ENCODE measurements at places on chromosomes 6 and 20.

GRCh38 chr6:105259913-105260889 is 80.4 kb upstream of the POPDC3 start:
- DNase-seq: no peak

DNA sequence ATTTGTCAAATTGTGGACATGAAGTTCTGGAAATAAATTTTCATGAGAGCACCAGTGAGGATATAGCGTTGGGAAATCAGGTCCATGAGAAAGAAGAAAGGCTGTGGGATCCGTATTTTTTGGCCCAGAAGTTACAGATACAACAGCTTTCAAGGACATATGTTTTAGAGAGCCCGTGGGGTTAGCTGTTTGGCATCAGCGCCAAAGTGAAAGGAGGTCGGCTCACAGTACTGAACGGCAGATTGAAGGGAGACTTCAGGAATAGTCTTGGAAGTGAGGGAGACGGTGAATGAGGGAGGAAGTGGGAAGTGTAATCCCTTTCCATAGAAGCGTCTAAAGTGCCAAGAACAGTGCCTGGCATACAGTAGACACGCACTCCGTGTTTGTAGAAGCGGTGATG is 31.8 kb downstream of the ZDHHC14 start:
- no peak for DNase-seq

- DNase-seq: no peak
Observed at GRCh38 chr6:85472744-85473143, 22.9 kb downstream of the NT5E start.

DNA sequence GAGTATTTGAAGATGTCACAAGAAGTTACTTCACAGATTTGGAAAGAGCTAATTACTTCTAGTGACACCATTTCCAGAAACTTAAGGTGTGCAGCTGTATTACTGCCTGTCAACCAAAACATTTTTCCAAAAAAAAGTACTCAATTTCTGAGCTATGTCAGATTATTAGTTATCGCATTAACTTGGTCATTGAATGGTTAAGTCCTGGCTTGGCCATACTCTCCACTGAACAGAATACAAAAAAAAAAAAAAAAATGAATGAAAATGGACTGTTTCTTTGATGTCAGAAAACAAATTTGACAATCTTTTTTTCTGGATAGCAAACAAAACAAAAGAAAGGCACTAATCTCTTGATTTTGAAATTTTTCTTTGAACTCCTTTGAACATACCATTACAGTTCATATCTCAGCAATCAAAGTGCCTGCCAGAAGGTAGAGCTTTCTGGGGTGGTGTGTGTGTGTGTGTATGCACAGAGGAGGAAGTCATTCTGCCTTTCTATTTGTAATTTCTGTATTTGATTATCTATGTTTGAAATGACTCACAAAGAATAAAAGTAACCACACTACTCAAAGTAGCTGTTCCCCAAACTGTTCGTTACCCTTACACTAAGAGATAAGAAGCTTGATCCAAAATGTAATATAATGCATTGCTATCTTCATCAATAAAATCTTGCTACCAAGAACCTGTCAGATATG is 210.8 kb upstream of the FUT9 start:
- DNase-seq: no peak

- no peak for DNase-seq
Observed at GRCh38 chr6:40733290-40733689, 146.1 kb upstream of the LRFN2 start.

GRCh38 chr20:61940491-61940890 is 125.2 kb downstream of the TAF4 start:
- no peak for DNase-seq

- no peak for DNase-seq
Observed at GRCh38 chr6:47663462-47664216, 34.7 kb upstream of the ADGRF4 start.

- DNase-seq: no peak
Observed at GRCh38 chr6:166955121-166955864, 1.1 kb downstream of the RNASET2 start.

DNA sequence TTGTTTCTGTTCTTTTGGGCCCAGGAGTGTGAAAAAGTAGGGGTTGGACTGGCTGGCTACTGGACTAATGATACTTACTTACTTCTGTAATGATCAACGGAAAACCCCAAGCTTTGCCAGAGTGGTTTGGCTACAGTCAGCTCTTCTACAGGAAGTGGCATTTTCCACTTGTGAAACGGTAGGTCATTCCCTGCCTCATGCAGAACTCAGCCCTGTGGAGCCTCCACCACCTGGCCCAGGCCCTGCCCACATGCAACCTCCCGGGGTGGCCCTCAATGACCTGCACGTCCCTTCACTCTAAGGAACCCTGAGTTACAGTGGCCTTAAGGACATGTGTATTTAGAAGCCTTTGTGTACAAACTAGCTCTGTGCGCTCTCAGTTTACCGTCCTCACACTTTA is 140.4 kb downstream of the DTNBP1 start:
- DNase-seq: no peak

- DNase-seq: no peak
Observed at GRCh38 chr6:142716097-142716496, 228.9 kb downstream of the HIVEP2 start.

DNA sequence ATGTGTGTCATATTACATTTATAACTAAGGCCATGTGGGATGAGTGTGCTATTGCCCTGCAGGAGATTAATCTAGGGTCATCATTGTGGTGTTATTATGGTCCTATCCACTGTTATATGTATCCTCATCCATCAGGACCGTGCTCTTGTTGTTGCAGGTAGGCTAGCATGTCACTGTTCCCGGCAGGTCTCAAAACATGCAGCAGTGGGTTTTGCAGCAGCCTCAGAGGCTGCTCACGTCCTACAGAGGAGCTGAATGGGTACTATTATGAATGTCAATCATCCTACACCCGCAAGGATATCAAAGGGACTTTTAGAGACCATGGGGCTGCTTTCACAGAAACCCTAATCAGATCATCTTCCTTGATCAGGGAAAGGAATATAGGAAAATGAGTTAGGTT is 318.2 kb downstream of the SAMD5 start:
- DNase-seq: no peak

GRCh38 chr6:114537977-114538376 is 195.2 kb upstream of the HS3ST5 start:
- DNase-seq: no peak

- DNase-seq: no peak
Observed at GRCh38 chr6:126516411-126516810, 176.5 kb downstream of the CENPW start.

- DNase-seq: no peak
Observed at GRCh38 chr20:57756921-57757320, 47.1 kb upstream of the PMEPA1 start.

DNA sequence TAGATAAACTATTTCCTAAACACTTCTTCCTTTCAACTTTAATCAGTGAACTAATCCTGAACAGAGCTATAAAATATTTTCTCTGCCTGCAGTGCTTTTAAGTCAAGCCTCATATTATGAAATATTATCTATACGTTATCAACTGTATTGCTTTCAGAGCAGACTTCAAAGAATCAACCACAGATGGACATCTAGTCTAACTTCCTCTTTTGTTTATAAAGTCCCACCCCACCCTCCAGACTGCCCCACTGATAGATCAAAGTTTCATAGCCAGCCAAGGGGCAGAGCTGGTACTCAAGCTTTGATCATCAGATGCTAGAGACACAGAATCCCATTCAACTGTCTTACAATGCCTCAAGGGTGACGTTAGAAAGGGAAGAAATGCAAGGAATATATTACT is 308.3 kb downstream of the LAMA2 start:
- DNase-seq: no peak

GRCh38 chr20:61173961-61174725 is 77.9 kb upstream of the CDH4 start:
- no peak for DNase-seq

- DNase-seq: no peak
Observed at GRCh38 chr6:165684333-165684732, 21.3 kb upstream of the PDE10A start.

GRCh38 chr6:49543087-49543858 is 7.2 kb upstream of the C6orf141 start:
- DNase-seq: no peak

DNA sequence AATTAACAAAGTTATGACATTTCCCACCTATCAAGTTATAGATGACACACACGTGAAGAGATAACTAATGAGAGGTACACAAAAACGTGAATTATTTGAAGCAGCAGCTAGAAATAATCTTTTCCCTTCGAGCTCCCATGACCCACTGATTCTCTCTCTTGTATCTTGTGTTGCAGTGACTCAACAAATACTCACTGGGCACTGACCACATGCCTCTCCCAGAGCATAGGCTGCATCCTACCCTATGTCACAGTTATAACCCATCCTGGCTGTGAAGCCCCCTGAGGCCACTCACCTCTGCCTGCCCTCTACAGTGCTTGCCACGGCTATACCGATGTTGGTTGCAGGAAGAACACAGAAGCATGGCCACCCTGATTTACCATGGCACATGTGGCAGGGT is 91.8 kb downstream of the INSM1 start:
- no peak for DNase-seq

GRCh38 chr20:21092806-21093205 is 13.4 kb downstream of the LINC00237 start:
- no peak for DNase-seq

DNA sequence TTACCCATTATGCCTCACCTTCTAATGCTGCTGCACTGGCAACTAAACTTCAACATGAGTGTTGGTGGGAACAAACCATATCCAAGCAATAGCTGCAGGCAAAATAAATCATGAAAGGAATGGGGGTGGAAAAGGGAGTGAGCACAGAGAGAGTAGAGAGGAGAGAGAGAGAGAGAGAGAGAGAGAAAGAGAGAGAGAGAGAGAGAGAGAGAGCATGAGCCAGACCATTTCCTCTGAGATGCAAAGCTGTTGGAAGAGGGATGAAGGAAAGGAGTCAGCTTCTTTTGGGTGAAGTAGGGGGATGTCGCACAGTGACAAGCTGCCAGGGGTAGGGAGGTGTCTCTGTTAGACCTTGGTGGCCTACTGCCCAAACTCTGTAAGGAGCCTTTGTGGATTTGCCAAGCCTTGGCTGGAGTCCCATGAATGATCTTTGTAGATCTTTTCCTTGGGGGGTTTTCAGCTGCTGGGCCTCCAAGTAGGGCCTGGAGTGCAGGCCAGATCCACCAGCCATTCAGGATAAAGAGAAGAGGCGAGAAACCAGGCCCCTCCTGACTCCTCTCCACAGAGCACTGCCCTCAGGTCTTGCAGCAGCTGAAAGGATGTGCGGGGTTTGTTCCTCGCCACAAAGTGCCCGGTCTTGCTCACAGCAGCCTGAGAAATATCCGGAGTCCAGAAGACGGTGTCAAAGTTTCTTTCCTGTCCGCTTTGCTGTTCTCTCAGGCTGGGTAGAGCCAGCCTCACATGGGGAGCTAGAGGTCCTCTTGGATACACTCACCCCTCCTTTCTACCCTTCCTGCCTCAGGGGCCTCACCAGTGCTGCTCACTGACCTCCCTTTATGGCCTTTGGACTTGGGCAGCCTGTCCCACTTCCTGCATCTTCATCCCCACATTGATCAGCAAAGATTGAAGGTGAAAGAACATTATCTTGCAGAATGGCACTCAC is 17.8 kb downstream of the BTBD3 start:
- DNase-seq: no peak

DNA sequence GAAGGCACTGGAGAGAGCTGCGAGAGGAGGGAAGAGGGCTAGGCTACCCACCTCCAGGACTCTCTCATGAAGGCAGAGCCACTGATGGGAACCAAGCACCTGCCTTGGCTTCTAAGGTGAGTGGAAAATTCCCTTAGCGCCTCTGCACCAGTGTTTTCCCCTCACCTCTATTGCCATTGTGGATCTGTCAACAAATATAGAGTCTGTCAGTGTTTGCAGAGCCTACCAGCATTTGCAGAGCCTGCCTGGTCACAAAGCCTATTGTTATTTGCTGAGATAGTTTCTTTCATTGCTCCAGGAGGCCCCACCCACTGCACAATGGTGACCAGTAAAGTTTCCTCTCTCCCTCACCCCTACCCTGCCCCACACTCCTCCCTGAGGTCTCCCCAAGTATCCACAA is 141.9 kb downstream of the MRPL14 start:
- DNase-seq: no peak

GRCh38 chr6:113857556-113858479 is 673 bp downstream of the MARCKS start:
- DNase-seq: no peak

- DNase-seq: no peak
Observed at GRCh38 chr6:81241126-81242041, 511.1 kb downstream of the TENT5A start.

- no peak for DNase-seq
Observed at GRCh38 chr6:154598399-154598798, 87.9 kb upstream of the CNKSR3 start.

DNA sequence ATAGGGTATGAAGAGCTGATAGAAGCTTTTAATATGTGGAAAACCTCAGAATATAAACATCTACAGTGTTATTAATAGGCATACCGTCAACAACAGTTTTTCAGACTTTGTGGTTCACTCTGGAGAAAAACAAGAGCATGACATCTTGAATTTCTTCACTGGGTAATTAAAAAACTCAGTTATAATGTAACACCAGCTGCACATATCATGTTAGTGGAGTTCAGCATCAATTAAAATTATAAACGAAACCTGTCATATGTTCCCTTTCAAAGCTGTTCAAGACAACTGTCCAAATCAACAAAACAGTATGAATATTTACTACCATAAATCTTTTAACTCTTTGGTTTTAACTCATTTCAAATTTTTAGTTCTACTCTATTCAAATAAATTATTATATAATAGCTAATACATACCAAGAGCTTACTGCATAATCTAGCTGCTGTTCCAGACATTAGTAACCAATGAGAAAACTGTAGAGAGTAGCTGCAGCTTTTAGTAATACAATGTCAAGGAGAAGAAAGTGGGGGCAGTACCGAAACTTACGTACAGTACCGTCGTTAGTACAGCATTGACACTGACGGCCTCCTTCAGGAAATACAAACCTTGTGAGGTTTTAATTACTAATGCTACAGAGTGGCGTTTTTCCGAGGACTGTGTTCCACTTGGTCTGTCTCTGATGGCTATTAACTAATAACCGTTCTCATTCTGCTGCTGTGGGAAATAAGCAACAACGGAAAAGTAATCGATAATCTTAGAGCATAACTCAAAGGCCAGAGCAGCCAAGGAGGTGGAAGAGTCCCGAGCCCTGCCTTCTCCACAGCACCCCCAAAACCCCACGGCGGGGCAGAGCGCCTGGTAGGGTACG is 532 bp upstream of the PM20D2 start:
- no peak for DNase-seq

- no peak for DNase-seq
Observed at GRCh38 chr6:88562353-88563276, 396.5 kb upstream of the CNR1 start.

Data from hypothalamus (tissue), 51 donors.